ENCODE measurements at places on chromosomes 4 and X.

DNA sequence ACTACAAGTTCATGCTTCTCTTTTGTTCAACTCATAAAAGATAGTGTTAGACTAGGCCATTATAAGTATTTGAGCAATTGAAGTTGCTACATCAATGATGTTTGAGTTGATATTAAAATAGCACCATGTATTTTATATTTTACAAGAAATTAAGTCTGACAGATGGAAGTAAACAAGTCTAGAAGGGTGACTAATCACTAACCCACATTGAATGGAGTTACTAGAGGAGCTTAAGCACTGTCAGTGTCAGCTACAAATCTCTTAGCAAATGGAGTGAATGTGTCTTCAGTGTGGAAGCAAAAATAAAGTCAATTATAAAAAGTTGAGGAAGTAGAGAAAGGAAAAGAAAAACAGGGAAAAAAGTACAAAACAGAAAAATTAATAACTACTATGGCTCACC is 592.5 kb downstream of the PCDH18 start:
- DNase-seq = no peak

- DNase-seq = peak; percentile 63
Measured at GRCh38 chr4:153138736-153139135, 65.5 kb upstream of the TRIM2 start.

- DNase-seq = no peak
Measured at GRCh38 chrX:1172496-1172895, 40.0 kb downstream of the CRLF2 start.

DNA sequence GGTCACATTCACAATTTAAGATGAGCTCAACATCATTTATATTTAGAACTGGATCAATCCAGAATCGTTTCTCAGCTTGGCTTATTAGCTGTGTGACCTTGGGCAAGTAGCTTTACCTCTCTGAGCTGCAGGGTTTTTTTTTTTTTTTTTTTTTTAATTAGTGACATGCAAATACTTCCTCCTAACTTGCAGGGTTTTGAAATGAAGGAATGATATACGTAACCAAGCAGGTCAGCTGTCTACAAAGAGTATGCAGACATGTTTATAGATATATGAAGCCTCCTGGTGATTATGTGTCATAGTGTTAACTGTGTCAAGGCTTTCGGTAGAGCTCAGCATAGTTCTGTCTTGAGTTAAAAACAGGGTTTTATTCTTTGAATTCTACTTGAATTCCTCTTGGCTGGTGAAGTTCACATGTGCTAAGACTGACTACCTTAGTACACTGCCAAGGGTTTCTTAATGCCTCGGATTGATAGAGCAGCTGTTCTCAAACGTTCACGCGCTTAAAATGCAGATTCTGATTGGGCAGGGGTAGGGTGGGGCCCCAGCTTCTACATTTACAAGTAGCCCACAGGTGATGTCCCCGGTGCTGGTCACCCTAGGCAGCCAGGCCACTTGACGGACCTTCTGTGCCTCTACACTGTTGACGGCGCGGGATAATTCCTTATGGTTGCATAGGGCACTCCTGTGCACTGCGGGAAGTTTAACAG is 654 bp upstream of the STS start:
- DNase-seq = peak; percentile 35

GRCh38 chrX:43618366-43619205 is 37.5 kb upstream of the MAOA start:
- DNase-seq = no peak

- DNase-seq = no peak
Measured at GRCh38 chr4:53478671-53479456, 101.4 kb downstream of the FIP1L1 start.

DNA sequence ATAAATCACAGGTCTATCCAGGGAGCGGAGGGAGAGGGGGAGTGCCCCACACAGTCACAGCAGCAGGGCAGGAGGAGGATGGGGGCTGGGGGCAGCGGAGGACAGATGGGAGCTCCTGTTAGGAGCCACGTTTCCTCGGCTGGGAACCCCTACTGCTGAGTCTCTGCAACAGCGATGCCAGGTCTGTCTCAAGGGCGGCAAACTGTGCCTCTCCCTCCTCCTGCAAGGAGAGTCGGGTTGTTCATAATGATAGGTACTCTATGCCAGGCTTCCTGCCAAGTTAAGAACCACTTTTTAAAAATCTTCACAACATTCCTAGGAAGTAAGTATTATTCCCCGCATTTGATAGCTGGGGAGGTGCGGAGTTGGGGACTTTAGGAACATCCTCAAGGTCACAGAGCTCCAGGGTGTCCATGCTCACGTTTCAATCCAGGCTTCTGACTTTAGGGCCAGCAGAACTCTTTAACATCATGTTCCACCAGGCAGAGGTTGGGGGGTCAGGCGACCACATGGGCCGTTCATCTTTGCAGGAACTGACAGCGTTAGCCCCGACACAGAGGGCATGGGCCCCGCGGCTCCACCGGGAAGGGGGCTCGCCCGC is 98.3 kb upstream of the MAML3 start:
- no peak for DNase-seq

- DNase-seq = no peak
Measured at GRCh38 chr4:110611968-110612447, 10.9 kb downstream of the PITX2 start.

GRCh38 chrX:105723966-105724735 is 98.2 kb upstream of the NRK start:
- DNase-seq = no peak

Data from inflammatory macrophage treated with lipopolysaccharide for 1 hour (primary cell).